ENCODE measurements at places on chromosomes 2 and 18.

GRCh38 chr18:59950215-59950944 lies 50.6 kb downstream of the PMAIP1 start:
- DNase-seq: no peak

GRCh38 chr18:4888251-4889040 lies 308.6 kb downstream of the AKAIN1 start:
- no peak for DNase-seq

- DNase-seq: no peak
Observed at GRCh38 chr2:25816249-25816648, 62.0 kb downstream of the ASXL2 start.

DNA sequence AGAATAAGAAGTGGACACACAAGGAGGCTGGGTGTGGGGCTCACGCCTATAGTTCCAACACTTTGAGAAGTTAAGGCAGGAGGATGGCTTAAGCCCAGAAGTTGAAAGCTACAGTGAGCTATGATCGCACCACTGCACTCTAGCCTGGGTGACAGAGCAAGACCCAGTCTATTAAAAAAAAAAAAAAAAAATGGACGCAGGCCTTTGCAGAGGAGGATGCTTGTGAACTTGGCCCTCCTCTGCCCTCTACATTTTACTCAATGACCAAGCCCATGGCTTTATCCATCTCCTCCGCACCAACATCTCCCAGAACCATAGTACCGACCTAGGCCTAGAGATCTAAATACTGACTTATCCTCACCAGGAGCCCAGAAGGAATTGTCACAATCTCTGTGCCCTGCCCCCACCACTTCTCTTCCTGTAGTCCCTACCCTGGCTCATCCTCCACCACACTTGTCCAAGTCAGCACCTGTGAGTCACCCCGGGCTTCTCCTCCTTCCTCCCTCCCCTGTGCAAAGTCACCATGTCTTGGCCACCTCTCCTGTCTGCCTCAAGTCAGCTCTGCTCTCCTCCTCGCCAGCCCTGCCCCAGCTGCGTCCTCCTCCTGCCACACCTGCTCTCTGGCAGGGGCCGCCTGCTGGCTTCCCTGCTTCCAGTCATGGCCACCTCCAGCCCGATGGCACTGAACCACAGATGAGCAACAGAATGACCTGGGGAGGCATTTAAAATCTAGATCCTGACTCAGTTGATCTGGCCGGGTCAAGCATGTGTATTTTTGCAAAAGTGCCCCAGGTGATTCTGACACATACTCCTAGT lies 35.8 kb upstream of the ASPRV1 start:
- DNase-seq: no peak

DNA sequence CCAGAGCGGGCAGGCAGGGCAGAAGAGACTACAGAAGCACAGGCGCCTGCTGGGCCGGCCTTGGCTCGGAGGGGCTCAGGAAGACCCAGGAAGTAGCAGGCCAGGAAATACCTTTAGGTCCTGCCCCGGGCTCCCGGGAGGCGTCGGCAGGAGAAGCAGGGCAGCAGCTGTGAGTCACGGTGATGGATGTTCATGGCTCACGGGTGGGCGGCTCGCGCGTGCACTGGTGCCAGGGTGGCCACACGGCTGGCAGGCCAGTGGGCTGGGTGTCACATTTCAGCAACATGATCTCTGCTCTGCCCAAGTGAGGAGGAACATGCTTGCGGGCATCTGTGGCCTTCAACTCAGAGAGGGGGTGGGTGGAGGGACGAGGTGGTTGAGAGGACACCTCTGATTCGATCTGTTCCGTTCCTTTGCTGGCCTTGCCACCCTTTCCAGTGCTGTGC lies 139.3 kb downstream of the KLHL29 start:
- no peak for DNase-seq

DNA sequence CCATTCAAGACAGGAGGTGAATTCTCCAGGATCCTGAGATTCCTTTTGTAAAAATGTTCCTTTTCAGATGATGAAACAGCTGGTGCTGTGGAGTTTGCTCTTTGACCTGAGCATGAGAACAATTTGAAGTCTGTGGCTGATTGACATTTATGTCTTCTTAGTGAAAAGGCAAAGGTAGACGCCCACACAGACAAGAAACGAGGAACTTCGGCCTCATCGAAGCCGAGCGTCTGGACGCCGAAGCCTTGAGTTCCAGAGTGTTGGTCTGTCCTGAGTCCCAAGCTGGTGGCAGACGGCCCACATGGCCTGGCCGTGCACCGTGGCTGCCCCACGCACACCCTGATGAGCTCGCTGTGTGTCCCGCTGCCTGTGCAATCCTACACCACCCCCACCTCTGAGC lies 20.7 kb upstream of the SNTG2 start:
- no peak for DNase-seq

DNA sequence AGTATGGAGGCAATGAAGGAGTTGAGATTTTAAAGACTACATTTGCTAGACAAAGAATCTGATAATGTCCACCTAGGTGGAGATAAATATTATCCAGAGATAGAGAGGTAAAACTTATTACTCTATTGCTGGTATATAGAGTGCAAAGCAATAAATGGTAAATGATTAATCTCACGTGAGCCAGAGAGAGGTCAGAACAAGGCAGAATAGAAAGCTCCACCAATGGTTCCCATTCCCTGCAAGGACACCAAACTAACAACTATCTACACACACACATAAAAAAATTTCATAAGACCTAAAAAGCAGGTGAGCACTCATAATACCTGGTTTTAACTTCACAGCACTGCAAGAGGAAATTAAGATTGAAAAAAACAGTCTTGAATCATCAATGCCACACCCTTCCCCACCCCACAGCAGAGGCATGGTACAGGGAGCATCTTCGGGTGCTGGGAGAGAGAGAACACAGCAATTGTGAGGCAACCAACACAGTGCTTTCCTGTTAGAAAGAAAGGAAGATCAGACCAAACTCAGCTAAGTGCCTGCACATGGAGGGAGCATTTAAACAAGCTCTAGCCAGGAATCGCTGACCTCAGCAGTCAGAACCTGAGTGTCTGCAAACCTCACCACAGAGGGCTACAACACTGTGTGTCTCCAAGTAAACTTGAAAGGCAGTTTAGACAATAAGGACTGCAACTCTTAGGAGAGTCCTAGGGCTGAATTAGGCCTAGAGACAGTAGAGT lies 1432.6 kb upstream of the TMEFF2 start:
- DNase-seq: no peak

DNA sequence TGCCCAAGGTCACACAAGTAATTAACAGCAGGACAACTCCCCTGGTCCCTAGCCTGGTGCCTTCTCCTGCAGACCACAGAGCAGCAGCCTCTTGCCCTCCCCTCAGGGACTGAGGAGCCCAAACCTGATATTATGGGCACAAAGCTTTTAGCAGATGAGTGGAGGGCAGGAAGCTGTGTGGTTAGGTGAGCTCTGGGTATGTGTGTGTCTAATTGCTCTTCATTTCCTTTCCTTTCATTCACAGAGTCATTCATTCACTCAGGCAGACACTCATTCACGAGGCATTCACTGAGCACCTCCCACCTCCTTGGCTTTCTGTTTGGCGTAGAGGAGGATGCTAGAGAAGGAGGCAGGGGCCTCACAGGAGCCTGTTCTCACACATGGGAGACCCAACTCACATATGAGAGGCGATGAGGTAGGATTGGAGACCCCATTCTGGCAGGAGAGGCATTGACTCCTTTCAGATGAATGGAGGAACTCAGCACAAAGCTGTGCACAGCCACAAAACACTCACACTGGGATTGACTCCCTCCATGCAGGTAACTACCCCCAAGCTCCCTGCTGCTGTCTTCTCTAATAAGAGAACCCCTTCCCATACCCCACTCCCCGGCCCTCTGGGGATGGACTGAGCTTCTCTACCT lies 306.8 kb upstream of the SKOR2 start:
- no peak for DNase-seq

DNA sequence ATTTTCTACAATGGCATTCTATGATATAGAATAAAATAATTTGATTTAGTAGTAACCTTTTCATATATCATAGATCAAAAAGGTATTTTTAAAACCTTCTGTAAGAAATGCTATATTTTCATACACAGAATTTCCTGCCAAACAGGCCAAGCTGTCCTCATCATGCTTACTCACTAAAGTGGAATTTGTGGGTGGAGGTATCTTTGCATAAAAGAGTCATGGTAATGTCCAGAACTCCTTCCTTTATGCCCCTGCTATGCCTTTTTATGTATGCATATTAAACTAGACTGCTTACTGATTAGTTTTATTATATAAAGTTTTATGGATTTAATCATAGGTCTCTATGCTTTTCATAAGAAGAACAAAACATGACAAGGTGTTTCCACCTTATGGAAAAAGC lies 27.5 kb upstream of the MARCHF7 start:
- no peak for DNase-seq

DNA sequence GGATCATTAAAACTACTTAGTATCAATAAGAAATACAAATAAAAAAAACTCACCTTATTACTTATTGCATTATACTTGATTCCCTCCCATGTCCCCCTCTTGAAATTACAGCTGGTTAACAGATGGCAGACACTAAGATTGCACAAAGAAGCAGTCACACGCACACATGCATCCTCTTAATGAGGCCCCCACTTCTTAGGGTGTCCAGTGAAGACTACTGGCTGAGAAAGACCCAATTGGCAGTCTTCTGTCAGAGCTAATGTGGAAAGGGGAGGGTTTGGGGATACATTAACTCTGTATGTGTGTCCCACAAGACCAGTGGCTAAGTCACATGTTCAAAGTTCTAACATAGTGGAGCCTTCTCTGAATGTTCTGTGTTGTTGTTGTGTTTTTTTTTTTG lies 210.7 kb downstream of the MTX2 start:
- no peak for DNase-seq

DNA sequence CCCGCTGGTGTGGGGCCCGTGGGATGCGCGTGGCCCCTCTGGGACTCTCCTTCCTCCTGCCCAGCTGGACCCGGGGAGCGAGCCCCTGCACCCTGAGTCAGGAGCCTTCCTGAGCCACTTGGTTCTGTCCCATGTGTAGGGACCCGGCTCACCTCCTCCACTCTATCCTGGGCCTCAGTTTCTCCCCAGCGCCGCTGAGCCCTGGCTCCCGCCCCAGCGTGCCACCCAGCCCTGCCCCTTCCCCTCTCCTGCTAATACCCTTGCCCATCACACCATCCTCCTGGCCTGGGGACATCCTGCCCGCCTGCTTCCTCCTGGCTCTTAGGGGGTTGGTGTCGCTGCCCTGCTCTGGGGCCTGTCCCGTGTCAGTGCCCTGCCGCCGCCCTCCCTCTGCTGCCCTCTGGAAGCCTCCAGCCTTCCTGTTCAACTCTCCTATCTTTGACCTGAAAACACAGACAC lies 24.8 kb downstream of the GPC1 start:
- DNase-seq: no peak

DNA sequence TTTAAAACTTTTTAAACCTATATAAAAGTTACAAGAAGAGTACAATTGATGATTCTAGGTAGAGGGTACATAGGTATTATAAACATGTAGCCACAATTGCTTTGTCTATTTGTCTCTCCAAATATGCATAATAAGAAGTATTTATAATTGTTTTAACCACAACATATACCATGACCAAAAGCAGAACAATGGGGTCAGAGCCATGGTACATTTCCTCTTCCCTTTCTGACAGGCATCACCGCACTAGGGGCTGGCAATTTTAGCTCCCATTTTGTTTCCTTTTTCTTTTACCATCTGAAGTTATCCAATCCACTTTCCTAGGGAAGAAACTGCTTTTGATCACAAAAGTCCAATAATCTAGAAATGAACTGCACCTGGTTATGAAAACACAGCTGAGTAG lies 49.3 kb downstream of the TMX3 start:
- no peak for DNase-seq

DNA sequence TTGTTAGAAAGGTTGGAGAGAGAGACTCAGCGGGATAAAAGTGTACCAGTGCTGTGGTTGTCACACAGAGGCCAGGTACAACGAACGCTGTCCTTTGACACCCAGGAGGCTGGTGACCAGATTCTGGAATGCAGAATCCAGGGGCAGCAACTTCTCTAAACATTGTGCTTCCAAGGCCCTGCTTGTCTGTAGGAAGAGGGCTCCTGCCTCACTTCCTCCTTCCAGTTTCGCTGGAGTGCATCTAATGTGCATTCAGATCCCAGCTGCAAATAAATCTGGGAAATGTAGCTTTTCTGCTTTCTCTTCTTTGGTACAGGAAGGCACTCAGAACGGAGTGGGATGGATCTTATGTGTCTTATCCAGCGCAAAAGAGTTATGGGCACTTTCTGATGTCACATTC lies 171.8 kb upstream of the ATP5MC3 start:
- DNase-seq: no peak

GRCh38 chr2:98571796-98572195 lies 36.5 kb downstream of the COA5 start:
- DNase-seq: no peak

GRCh38 chr2:119760237-119760955 lies 674 bp downstream of the PTPN4 start:
- DNase-seq: no peak

DNA sequence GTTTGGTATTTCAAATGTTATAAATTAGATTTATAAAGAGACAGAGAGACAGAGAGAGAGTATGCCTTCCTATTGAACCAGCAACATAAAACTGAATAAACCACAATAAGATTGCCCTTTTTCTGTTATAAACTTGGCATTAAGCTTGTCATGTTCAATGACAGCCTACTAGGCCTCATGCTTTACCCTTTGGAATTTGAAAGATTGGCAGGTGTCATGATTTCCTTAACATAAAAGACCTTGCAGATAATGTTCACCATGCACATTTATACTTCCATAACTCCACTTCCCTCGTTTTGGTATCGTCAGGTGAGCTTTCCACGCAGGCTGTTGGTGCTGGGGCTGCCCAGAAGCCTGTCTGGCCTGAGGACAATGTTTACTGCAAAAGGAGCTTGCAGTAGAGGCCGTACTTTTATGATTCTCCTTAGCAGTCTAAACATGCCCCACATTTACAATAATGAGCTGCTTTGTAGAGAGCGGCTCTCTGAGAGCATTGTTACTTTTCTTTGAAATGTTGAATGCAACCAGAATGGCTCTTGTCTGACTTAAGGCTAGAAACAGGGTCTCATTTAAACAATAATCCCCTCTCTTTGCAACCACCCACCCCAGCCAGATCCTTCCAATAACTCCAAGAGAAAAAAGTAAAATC lies 379.1 kb upstream of the ATP5MC3 start:
- DNase-seq: no peak

GRCh38 chr2:107986278-107987217 lies at the start of gene SLC5A7:
SLC5A7 (plus strand) TSS chr2:107986524; CDS start chr2:107988156, 1,632 bp downstream.
- no peak for DNase-seq

DNA sequence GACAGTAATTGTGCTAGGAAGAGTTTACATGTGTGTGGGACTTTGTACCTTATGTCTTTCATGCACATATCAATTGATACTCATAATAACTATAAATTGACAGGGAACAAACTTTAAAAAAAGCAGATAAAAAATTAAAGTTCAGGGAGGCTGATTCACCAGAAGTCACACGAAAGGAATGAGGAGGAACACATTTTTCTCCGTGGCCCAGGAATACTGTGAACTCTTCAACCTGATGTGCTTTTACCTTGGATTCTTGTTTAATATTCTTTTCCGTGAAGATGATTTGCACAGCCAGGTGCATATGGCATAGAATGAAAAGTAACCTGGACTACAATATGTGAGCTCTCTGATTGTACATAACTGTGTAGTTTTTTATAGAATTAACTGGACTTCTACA lies 326.3 kb downstream of the CDH7 start:
- DNase-seq: no peak

Measured in stimulated activated CD8-positive, alpha-beta memory T cell treated with anti-CD3 and anti-CD28 coated beads, Interleukin-15, amount 100 ng/mL, for 48 hours (primary cell).